ENCODE measurements at places on chromosomes 3 and 15. TPM values are rescaled to one million over a fixed set of nuclear protein-coding genes. Genes with fewer than 3 reads are reported as not detected.

The PIK3CB gene
- total RNA-seq, result 18.8 TPM

The AADACL2 gene
- not detected for total RNA-seq

The C3orf22 gene
- total RNA-seq, result not detected

The GPR27 gene
- total RNA-seq, result not detected

The NME9 gene
- total RNA-seq, result not detected

The PPP1R14D gene
- total RNA-seq, result not detected

The DGKG gene
- total RNA-seq, result 0.34 TPM

The GATM gene
- 1.4 TPM for total RNA-seq

- DNase-seq, result no peak
Observed at GRCh38 chr15:92104072-92104471, 250.6 kb downstream of the SLCO3A1 start.

GRCh38 chr15:29101491-29101890, 168.1 kb downstream of the NSMCE3 start:
- no peak for DNase-seq

DNA sequence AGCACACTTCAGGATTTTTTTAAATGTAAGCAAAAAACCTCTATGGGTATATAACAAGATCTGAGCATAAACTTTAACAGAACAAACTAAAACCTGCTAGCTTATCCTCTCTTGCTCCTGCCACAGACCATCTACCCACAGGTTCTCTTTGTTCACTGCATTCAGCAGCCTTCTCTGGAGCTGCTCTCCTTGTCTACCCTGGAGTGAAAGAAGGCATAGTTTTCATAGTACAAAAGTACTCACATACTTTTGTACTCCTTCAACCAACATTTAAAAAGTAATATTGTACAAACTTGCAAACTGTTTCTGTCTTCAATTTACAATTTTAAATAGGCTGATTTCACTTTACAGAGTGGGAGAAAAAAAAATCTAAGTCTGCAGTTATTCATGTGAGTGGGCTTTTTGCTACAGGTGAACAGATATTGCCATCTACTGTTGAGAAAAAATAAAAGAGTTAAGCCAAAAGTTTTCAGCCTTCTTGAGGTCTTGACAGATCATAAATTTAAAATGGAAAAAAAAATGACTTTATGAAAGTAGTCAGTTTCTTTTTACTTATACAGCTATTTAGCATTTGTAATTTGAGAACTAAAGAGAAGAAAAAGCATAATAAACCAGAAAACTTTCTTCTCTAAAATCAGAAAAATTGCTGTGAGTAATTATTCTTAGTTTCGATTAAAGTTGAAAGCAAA, 20.4 kb downstream of the TERC start:
- no peak for DNase-seq

- peak; percentile 47 for DNase-seq
Observed at GRCh38 chr3:126434931-126435411, 40.3 kb downstream of the CFAP100 start.

DNA sequence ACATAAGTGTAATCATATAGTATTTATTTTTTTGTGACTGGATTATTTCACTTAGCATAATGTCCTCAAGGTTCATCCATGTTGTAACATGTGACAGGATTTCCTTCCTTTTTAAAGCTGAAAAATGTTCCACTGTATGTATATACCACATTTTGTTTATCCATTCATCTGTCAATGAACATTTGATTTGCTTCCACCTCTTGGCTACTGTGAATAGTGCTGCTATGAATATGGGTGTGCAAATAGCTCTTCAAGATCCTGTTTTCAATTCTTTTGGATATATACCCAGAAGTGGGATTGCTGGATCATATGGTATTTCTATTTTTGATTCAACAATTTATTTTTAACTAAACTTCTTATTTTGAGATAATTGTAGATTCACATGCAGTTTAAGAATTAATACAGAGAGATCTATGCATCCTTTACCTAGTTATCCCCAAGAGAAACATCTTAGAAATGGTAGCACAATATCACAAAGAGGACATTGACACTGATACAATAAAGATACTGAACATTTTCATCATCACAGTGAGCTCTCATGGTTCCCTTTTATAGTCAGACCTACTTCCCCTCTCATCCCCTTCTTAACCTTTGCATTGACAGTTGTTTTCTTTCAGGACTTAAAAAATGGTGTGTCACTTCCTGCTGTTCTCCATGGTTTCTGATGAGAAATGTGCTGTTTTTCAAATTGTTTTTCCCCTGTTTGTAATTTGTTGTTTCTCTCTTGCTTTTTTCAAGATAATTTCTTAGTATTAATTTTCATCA, 90.1 kb downstream of the SATB1 start:
- no peak for DNase-seq

- DNase-seq, result no peak
Observed at GRCh38 chr15:64982472-64982871, 7.2 kb downstream of the SPG21 start.

GRCh38 chr3:107825556-107825955, 265.3 kb downstream of the CD47 start:
- DNase-seq, result no peak

DNA sequence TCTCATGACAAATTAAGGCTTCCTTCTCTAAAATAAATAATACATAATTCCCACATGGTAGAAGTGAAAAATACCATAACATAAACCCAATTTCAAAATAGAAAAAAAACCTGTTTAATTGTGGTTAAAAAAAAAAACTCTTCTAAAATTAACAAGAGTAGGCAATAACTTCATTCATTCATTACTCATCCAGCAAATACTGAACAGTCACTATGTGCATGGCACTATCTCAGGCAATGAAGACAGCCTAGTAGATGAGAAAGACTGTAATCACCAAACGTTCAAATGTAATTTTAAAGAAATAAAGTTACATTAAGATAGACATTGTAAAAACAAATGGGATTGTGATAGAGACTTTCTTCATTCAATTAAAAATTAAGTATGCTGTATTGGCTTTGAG, 43.4 kb downstream of the TFDP2 start:
- DNase-seq, result no peak

- DNase-seq, result no peak
Observed at GRCh38 chr3:49787182-49787464, 781 bp upstream of the IP6K1 start.

- no peak for DNase-seq
Observed at GRCh38 chr15:53836618-53837017, 77.2 kb upstream of the WDR72 start.

- DNase-seq, result no peak
Observed at GRCh38 chr3:37592328-37592727, 269.4 kb upstream of the CTDSPL start.

DNA sequence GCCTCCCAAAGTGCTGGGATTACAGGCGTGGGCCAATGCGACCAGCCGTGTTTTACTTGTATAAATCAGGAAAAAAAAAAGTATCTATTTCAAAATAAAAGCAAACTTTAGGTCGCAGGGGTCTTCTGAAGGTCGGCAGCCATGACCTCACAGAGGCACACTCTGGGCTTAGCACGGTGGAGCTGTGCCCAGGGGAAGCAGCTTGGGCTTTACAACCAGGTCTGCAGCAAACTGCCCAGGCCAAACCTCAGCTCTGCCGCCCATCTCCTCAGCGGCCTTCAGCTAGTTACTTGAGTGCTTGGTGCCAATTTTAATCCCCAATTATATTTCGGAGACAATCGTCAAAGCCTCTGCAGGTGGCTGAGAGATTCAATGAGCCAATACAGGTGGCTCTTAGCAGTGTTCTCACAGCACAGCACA, 30.1 kb downstream of the ZDHHC19 start:
- no peak for DNase-seq

DNA sequence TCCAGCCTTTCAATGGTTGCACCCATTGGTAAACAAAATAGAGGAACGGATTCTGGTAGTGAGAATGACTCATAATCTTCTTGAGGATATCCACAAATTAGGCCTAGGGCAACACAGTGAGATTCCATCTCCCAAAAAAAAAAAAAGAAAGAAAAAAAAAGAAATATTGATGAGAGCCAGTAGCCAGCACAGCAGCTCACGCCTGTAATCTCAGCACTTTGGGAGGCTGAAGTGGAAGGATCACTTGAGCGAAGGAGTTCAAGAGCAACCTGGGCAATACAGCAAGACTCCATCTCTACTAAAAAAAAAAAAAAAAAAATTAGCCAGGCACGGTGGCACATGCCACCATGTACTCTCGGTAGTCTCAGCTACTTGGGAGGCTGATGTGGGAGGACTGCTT, 51.9 kb downstream of the DENND4A start:
- DNase-seq, result no peak

DNA sequence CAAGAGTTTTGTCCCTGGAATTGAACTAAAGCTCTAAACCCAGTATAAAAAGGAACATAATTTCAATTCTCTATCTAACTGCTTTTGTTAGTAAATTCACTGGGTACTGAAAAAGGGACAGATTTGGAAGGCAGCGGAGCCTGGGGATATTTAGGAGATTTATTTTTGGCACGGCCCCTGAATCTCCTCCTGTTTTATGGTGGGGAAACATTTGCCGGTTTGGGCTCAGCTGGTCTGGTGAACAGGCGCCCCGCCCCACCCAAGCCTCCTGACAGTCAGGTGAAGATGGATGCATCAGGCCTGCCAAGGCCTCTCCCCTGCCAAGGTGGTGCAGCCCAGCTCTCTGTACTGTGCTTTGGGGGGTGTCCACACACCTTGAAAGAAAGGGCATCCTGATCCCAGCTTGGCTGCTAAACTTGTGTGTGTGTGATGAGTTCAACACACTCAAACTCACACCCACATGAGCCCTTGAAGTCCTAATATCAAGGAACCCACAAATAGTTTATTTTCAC, 46.3 kb downstream of the EBLN2 start:
- DNase-seq, result no peak

DNA sequence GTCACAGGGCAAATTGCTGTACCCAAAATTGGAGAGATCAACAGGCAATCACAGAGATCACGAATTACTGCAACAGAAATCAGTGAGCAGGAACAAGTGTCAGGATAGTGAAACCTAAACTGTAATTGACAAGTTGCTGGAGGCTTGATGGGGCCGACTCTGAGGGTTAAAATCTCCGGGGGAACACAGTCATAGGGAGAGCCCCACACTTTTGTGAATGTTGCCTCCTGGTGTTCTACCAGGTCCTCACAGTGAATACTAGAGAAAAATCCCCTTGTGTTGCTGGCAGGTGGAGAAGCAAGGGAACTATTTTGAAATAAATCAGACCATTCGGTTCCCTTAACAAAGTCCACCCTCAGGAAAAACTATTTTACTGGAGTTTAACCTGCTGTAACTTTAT, 697.5 kb upstream of the CBLB start:
- DNase-seq, result no peak

- no peak for DNase-seq
Observed at GRCh38 chr3:49173116-49173791, 1.9 kb downstream of the KLHDC8B start.

DNA sequence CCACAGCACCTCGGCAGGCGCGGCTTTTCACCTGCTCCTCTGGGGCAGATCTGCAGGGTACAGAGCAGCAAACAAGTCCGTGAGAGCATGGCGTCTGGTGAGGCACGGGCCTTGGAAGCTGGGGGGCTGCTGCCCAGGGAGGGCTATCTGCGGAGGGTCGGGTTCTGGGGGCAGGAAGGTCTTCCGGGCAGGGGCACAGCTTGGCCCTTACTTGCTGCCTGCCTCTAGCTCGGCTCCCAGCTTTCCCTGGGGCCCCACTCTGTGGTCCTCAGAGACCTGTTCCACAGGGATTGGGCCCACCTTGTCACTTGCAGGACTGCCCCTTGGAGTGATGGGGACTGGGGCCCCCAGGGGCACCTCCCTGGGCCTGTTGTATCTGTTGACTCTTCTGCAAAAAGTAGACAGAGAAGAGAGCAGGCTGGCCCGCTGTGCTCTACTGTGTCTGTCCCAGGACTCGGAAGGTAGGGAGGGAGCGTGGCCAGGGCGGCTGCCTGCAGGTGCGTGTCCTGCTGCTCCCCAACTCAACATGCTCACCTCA, 84.1 kb downstream of the TBC1D2B start:
- no peak for DNase-seq

DNA sequence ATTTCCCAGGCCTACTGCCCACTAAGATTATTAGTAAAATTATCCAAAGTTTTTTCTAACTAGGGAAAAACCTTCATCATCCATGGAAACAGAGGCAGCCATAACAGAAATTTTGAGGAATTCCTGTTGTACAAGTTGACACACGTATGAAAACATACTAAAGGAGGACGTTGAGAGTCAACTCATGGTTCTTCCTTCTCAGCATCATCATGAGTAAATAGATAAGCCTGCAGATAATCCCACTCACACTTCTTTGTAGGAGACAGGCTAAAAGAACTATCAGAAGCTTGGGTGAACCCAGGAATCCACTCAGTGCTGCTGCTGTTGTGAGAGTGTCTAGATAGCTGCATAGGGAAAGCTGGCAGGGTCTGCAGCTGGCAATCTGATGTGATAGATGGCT, 694.8 kb upstream of the NR2F2 start:
- DNase-seq, result no peak

DNA sequence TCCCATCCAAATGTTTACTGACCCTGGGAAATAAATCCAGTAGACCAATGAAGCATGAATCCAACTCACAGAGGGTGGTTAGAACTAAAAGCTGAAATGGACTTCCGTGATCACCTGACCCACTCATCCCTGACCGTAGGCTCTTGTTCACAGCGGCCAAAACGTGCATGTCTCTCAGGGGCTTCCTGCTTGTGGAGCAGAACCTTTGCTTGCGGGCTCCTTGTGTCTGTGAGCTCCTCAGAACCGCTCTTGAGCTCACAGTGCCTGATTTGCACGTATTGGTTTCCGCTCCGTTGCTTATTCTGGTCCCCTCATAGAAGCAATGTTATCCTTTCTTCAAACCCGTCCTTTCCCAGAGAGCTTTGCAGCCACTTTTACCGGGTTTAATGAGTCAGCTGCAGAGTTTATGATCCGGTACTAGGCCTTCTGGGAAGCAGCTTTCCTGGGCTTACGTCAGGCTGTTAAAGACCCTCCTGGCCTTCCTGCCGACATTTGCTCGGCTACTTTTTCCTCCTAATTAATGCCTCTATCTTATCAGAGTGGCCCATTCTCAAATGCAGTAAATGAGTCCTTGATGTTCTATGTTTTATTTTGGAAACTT, 35.4 kb downstream of the LIPC start:
- no peak for DNase-seq

- DNase-seq, result no peak
Observed at GRCh38 chr3:109411547-109411946, 74.2 kb upstream of the DPPA4 start.

GRCh38 chr3:100941041-100941440, 52.2 kb downstream of the ABI3BP start:
- no peak for DNase-seq

GRCh38 chr3:10949197-10949596, 43.4 kb upstream of the SLC6A1 start:
- DNase-seq, result no peak

DNA sequence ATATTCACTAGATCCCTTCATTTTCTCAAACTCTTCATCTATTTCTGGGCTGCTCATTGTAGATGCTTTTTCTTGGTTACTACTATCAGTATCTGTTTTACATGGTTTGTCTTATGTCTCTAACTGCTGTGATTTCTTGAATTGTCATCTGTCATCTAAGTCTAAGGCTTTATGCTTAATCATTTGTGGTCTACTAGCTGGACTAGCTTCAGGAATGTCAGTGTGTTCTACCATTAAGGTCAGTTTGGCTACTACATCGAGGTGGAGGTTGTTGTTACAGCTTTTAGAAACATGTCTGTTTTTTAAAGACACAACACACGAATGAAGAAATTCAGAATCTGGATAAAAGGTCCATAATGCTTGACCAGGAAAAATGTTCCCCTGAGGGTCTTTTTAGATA, 82.2 kb downstream of the ABI3BP start:
- DNase-seq, result no peak

- no peak for DNase-seq
Observed at GRCh38 chr3:187702507-187703033, at the start of gene RTP2. TSS of gene RTP2 (minus strand) at chr3:187702557. CDS start at chr3:187702128, 429 bp downstream.

GRCh38 chr3:132134611-132135010, 99.8 kb upstream of the CPNE4 start:
- DNase-seq, result no peak

GRCh38 chr3:109728861-109729494, 391.6 kb upstream of the DPPA4 start:
- no peak for DNase-seq

Measured in activated naive CD4-positive, alpha-beta T cell treated with anti-CD3 and anti-CD28 coated beads, Interleukin-2, amount 50 U/mL, for 72 hours (primary cell).